Effector CD8-positive, alpha-beta T cell (primary cell): ENCODE measurements at places on chromosomes 3 and 15.

DNA sequence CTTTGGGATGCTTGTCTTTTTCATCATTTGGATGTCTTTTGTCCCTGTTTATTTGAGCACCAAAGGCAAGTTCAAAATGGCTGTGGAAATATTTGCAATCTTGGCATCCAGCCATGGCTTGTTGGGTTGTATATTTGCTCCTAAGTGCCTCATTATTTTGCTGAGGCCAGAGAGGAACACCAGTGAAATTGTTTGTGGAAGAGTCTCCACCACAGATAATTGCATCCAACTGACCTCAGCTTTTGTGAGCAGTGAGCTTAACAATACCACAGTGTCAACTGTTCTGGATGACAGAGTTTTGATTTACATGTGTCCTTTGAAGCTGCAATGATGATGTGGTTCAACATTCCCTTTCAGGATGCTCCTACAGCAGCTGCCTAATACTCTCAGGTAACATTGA lies 83.0 kb upstream of the KCNAB1 start:
- no peak for DNase-seq

DNA sequence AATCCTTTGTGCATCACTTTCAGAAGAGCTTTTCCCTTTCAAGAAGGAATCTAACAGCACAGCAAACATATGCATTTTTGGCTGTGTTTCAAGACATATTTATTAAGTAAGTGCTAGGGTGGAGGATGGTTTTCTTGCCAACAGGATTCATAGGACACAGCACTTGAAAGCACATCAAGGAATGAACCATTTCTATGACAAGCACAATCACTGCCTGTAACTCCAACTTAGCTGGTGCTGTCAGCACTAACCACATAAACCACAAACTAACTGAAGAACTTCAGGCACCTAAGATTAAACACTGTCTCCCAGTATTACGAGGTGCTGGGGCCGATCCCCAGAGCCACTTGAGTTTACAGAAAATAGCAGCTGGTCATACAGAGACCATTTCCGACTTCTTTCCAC lies 35.4 kb upstream of the SPRED1 start:
- no peak for DNase-seq

DNA sequence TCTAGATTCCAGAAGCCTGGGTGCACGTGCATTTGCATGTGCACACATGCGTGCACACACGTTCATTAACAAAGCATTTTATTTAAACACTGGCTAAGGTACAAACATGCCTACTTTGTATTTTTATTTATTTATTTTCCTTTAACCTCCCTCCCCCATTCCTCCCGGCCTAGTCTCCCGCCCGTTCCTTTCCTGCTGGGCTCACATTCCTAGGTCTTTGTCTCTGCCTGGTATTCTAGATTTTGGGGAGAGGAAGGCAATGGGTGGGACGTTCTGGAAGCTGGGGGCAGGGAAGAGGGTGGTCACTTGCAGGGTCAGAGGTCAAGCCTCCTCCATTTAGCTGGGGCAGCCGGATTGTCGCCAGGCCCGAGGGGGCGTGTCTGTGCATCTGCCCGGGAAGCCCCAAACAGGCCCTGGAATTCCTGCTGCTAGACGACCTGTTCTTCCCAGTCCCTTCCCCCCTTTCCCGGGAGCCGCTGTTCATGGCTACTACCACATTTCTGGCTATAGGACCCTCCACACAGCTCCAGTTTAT lies 51.8 kb downstream of the TRIM71 start:
- no peak for DNase-seq

DNA sequence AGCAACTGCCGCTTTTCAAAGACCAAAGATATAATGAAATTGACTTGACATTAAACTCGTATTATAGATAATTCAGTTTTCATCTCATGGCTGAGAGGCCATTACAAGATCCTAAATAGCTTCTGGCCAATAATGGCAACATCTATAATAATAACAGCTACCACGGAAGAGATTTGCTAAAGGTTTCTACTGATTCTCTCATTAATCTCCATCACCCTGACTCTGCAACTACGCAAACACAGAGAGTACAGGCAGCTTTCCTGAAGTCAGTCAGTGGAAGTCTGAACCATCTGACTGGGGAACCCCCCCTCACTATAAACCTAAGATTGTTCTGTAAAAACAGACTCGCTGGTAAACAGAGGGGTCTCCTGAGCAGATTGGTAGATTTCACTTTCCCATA lies 257.1 kb downstream of the MAGI1 start:
- DNase-seq: no peak

GRCh38 chr3:32818970-32819511 lies 1.2 kb downstream of the TRIM71 start:
- DNase-seq: no peak
